HFFc6 (cell line): ENCODE measurements at places on chromosomes 6 and 20.

GRCh38 chr6:43911354-43912115, 141.5 kb downstream of the VEGFA start:
- no peak for DNase-seq

DNA sequence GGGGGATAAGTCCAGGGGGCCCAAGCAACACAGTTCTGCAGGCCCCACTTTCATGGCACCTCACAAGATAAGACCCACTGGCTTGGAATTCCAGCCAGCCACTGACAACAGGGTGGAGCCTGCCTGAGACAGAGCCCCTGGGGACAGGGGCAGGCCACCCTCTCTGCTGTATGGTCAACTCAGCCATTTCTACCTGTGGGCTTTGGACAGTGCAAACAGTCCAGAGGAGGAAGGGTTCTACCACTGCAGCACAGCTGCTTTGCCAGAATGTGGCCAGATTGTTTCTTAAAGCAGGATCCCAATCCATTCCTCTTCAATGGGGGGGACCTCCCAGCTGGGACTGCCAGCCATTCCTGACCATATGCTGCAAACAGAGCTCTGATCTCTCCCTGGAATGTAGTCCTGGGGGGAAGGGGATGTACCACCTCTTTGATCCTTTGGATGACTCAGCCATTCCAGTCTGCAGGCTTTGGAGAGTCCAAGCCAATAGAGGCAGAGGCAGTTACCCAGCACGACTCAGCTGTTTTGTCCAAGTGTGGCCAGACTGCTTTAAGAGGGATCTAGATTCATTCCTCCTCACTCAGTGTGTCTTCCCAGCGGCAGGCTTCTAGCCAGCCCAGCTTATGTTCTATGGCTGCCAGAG, 842.2 kb downstream of the EPHA7 start:
- DNase-seq: no peak

DNA sequence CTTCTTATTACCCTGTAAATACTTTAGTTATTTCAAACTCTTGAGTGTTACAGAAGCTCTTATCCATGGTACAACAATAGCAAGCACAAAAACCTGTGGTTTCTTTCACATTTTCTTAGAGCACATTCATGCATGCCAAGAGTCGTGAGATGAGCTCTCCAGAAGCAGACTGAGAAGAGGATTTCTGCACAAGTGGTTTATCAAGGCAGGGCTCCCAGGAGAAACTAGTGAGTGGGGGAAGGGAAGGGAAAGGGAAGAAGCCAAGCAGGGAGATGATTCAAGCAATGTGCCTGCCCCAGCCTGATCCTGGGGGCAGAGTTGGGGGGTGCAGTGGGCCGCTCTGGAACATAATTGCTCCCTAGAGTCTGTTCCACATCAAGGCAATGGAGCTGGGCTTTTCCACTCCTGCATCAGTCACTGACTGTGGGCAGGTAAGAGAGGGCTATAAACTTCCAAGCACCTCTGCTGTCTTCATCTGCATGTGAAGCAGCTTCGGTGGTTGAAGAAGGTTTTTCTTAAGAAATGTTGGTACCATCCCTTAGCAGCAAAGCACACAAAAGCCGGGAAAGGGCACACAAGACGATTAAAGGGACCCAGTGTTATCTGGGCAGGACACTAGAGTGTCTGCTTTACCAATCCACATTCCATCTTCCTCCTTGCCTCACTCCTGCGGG, 152.1 kb downstream of the PLCB4 start:
- peak; percentile 82 for DNase-seq

DNA sequence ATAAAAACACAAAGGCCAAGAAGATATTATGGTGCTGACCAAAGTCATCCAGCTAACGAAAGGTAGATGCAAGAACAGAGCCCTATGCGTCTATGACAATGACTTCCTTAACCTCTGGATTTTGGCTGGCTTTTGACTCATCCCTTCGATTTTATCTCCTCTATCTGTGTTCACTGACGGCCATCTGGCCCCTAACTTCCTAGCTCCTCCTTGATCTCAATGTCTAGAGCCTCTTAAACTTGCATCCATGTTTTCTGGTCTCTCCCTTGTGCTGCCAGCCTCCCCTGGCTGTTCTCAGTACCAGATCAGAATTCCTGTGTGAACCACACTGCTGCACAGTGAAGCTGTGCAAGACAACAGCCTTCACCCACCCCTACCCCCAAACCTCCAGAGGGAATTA, 452.9 kb downstream of the UTRN start:
- no peak for DNase-seq

GRCh38 chr20:51142448-51142847, 119.5 kb upstream of the KCNG1 start:
- DNase-seq: no peak

- no peak for DNase-seq
Measured at GRCh38 chr20:11057624-11058023, 383.8 kb upstream of the JAG1 start.

GRCh38 chr6:142731611-142732010, 213.4 kb downstream of the HIVEP2 start:
- DNase-seq: no peak

DNA sequence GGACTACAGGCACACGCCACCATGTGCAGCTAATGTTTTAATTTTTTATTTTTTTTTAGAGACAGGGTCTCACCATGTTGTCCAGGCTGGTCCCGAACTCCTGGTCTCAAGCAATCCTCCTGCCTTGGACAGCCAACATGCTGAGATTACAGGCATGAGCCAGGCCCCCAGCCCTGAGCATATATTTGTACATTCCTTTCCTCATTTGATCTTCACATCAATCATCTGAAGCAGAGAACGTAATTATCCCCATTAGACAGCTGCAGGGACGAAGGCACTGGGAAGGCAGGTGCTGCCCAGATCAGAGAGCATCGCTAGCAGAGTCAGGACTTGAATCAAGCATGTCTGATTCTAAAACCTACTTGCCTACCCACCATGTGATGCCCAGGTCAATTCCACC, 41.0 kb upstream of the SIRPA start:
- no peak for DNase-seq

DNA sequence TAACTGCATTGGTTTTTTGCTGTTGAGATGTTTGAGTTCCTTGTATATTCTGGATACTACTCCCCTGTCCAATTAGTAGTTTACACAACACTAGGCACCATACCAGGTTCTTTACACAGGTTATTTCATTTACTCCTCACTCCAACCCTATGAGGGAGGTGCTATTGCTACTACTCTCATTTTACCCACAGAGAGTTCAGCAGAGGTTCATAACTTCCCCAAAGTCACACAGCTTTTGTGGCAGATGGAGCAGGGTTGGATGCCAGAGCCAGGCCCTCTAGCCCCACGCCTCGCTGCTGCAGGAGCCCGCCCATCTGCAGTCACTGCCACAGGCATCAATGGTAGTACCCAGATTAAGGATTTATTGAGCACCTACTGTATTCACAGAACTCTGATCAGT, 61.7 kb upstream of the MAP3K4 start:
- DNase-seq: no peak

- no peak for DNase-seq
Measured at GRCh38 chr6:23826572-23826971, 299.4 kb upstream of the NRSN1 start.

DNA sequence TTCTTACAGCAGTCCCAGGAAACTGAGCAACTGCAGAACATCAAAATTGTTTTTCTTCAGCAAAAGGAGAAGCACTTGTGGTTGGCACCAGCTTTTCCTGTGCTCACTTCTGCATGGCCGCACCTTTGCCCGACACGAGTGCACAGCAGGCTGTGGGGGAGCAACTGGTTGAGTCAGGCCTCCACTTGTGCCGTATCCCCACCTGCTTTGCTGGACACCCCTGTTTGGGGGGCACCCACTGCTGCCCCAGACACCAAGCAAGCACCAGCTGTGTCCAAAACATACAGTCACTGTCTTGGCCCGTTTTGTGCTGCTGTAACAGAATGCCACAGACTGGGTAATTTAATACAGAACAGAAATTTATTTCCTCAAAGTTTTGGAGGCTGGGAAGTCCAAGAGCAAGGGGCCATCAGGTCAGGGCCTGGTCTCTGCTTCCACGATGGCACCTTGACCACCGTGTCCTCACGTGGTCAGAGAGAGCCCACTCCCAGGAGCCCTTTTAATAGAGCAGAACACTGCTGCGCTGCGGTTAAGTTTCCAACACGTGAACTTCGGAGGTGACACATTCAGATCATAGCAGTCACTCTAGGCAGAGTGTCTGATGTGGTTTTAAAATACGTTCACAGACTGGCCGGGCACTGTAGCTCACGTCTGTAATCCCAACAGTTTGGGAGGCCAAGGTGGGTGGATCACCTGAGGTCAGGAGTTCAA, 8.7 kb upstream of the GMEB2 start:
- DNase-seq: no peak

- no peak for DNase-seq
Measured at GRCh38 chr6:147384029-147384428, 124.5 kb upstream of the SAMD5 start.

DNA sequence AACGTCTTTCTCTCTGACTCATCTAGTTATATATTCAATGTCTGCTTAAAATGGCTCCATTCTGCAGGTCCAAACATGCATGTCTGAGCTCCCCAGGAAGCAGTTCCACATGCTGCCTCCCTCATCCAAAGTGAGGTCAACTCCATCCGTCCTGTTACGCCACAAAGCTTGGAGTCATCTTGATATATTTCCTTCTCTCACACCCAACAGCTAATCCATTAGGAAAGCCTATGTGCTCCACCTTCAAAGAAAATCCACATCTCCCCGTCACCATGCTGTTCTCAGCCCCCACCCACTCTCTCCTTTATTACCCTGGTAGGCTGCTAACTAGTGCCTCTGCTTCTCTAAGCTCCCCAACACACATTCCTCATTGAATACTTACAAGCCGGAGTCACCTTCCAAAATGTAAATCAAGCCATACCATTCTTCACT, 130.2 kb upstream of the SYNDIG1 start:
- peak; percentile 69 for DNase-seq

- DNase-seq: no peak
Measured at GRCh38 chr6:46407776-46408530, 83.3 kb downstream of the RCAN2 start.

DNA sequence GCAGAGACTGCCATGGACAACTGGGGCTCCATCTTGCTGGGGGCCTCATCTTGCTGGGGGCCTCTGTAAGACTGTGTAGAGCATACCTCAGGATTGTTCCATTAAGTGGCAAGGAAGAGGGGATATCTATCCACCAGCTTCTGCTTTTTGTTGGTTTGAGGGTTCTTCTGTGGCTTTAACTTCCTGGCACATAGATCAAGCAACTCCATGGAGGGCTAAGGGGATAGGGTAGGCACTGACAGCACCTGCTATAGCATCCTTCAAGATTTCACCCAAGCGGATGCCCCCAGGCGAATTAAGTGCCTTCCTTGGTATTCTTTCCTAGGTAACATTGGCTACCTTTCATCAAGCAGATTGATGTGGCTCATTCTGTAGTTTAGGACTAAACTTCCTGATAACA, 3.8 kb upstream of the LRRN4 start:
- DNase-seq: no peak

DNA sequence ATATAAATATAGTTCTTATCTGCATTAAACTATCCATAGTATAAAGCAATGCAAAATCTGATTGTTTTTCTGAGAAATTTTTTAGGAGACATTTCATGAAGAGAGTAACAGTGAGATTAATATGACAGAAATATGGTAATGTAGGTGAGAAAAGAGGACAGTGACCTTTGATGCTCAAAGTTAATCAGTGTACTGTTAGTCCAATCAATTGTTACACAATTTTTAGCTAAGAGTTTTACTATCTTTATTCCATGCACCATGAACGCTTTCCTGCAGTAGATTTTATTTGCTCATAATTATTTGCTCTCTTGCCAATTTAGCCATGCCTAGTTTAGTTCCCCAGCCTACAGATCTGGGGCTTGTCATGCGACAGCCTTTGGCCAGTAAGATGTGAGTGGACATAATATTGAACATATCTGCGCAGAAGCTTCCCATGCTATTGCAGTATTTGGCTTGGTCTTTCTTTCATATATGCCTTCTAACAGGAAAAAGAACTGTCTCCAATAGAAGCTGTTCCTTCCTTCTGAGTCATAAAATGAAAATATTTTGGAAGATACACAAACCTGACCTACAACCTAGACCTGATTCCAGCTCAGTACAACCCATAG, 38.7 kb downstream of the FKBP1C start:
- DNase-seq: no peak

DNA sequence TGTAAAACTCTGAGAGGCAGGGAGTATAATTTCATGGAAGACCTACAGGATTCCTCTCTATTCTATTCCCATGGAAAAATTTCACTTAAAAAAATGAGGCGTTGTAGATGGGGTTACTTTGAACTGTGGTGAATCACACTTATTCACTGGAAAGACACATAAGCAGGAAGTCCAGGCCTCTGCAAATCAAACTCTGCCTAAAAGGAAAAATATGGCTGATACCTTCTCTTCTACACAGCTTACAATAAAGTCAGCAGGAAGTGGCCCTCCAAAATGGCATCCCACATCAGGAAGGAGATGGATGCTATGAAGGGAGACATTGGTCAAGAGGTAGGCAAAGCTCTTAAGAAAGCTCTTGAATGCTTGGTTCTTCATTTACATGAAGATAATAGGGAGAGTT, 115.9 kb downstream of the FYN start:
- peak; percentile 54 for DNase-seq

GRCh38 chr20:13549451-13549850, 89.3 kb downstream of the TASP1 start:
- DNase-seq: no peak

DNA sequence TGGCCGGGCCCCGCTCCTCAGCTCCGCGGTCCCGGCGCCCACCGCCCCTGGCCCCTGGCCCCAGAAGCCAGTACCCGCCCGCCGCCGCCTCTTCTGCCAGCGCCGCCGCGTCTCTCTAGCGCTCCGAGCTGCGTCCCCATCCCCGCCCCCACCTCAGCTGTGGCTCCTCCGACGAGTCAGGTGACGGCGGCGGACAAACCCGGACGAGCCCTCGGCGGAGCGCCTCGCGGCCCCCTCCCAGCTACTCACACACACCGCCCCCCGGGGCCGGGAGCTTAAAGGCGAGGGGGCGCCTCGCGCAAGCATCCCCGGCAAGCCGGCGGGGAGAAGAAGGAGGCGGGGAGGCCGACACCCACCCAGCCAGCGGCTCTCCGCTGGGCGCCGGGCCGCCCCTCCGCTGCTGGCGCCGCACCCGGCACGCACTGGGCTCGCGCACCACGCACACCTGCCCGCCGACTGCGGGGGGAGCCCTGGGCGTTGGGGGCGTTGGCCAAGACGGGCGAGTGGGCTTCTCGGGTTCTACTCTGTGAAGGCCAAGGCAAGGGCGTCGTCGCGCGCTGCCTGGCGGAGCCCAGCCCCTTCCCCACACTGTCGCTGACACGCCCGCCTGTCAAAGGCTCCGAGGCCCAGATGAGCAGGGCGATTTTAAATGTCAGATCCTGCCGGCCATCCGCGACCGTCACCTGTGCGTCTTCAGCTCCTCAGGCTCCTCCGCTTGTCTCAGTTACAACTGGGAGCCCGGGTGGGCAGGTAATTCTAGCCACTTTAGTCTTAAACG, at the start of gene SNAP91:
SNAP91 (minus strand) TSS at position 132 of the 778 bp plus-strand sequence. CDS start 1,174 bp downstream, outside the sequence.
- no peak for DNase-seq

- DNase-seq: no peak
Measured at GRCh38 chr6:123168466-123168865, 172.4 kb downstream of the CLVS2 start.
